ENCODE measurements at places on chromosomes 4 and X. TPM values are rescaled to one million over a fixed set of nuclear protein-coding genes. Genes with fewer than 3 reads are reported as not detected.

HEPH gene
- polyA plus RNA-seq, result 8.0 TPM

USP51 gene
- polyA plus RNA-seq, result not detected

NIPAL1 gene
- 9.7 TPM for polyA plus RNA-seq

ADH7 gene
- not detected for polyA plus RNA-seq

LRCH2 gene
- polyA plus RNA-seq, result 5.3 TPM

TCEAL5 gene
- polyA plus RNA-seq, result not detected

CXCL8 gene
- polyA plus RNA-seq, result 3.7 TPM

GRCh38 chr4:158869001-158869400 lies 100.2 kb downstream of the FNIP2 start:
- no peak for DNase-seq

GRCh38 chrX:153643431-153644351 lies 3.3 kb upstream of the DUSP9 start:
- no peak for DNase-seq

- peak; percentile 5 for DNase-seq
Measured at GRCh38 chr4:33437406-33437805, 2717.2 kb downstream of the PCDH7 start.

- DNase-seq, result no peak
Measured at GRCh38 chr4:143215873-143216272, 31.2 kb downstream of the USP38 start.

- DNase-seq, result no peak
Measured at GRCh38 chrX:121932688-121933087, 885.3 kb downstream of the GLUD2 start.

DNA sequence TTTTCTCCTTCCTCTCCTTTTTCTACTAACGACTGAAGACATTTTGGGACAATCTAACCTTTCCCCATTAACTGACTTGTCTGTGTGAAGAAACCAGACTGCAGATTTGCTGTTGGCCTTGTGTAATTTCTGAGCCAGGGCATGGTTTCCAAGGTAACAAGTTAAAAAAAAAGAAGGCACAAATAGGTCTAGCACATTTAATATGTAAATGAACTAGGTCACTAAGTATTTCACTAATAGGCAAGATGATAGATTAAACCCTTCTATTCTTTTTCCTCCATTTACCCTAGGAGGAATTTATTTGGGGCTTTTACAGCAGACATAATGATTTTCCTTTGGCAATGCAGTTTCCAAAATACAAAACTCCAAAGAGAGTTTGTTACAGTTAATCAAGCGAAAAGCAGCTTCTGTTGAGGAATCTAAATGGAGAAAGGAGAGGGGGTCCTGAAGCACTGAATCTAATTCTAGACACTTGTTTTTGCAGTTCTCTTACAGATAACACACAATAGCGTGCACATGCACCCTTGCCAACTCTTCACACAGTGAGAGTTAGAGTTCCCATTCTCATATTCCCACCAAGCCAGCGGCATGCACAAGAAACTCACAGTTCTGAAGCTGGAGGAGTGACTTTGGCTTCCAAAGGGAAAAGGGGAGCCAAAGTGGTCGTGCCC lies 72.0 kb downstream of the TSPAN5 start:
- DNase-seq, result no peak

DNA sequence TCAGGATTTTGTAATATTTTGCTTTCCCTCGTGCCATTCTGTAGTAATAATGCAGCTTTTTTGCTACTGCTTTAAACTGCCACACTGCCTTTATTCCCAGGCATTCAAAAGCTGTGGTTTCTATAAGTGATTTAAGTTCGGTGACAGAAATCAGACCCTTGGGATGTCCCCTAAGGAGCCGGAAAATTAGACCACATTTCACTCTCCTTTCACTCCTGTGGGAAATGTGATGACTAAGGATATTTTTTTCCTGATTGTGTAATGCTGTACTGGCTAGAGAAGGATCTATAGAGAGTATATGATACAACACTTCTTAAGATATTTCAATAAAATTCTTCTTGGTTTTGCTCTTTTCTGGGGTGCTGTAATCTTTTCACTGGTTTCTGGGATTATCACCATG lies 24.4 kb downstream of the UGT2A3 start:
- DNase-seq, result no peak

- DNase-seq, result peak; percentile 70
Measured at GRCh38 chr4:20617678-20618396, 82.4 kb upstream of the PACRGL start.

- no peak for DNase-seq
Measured at GRCh38 chr4:26076000-26076587, 162.1 kb downstream of the SMIM20 start.

GRCh38 chrX:123859409-123859845 lies 426 bp upstream of the XIAP start:
- DNase-seq, result peak; percentile 75

All from muscle of arm (tissue), 14 donors.